ENCODE measurements at places on chromosomes 12 and 14. TPM values are rescaled to one million over a fixed set of nuclear protein-coding genes. Genes with fewer than 3 reads are reported as not detected.

Gene LRP1-AS
- total RNA-seq, result not detected

Gene ENDOU
- 0.40 TPM for total RNA-seq

Gene MIPOL1
- total RNA-seq, result 10.0 TPM

Gene SERPINA9
- total RNA-seq, result not detected

Gene KRT74
- total RNA-seq, result not detected

Gene CLEC2D
- total RNA-seq, result 1.2 TPM

Gene VASH1
- 7.8 TPM for total RNA-seq

Gene GOLGA5
- 49.7 TPM for total RNA-seq

Gene SYNDIG1L
- not detected for total RNA-seq

Gene GSG1
- 0.06 TPM for total RNA-seq

Gene NUAK1
- 3.2 TPM for total RNA-seq

Gene SDS
- total RNA-seq, result 0.13 TPM

Gene GPRC5A
- total RNA-seq, result 8.7 TPM

Gene PIWIL1
- total RNA-seq, result not detected

Gene ACADS
- 10.0 TPM for total RNA-seq

Gene LALBA
- not detected for total RNA-seq

Gene SYNE3
- 57.7 TPM for total RNA-seq

Gene LMO3
- 0.99 TPM for total RNA-seq
